GM12865 (cell line): ENCODE measurements at places on chromosomes 4 and X.

- no peak for DNase-seq
Observed at GRCh38 chrX:69046996-69047490, 118.2 kb downstream of the PJA1 start.

- DNase-seq: no peak
Observed at GRCh38 chr4:18318682-18319388, 297.3 kb upstream of the LCORL start.

GRCh38 chrX:25034889-25035288, 19.1 kb upstream of the ARX start:
- DNase-seq: no peak

DNA sequence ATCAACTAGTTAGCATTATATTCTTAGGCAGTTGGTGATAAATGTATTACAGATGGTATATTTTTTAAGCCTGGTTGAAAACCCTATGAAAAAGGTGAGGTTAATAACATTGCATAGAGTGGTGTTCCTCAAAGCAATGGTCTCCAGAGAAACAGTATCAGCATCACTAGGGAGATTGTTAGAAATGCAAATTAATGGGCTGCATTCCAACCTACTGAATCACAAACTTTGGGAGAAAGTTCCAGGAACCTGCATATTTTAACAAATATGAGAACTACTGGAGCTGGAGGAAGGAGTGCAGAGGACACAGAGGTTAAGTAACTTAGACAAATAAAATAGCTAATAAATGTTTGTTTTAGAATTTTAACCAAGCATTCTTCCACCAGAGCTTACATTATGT, 166.9 kb upstream of the PCDH10 start:
- DNase-seq: no peak
